ENCODE measurements at places on chromosomes 7 and 10. TPM values are rescaled to one million over a fixed set of nuclear protein-coding genes. Genes with fewer than 3 reads are reported as not detected.
A peak's percentile ranks its signal among the peaks of the same experiment; 100 is the strongest.

The FGFBP3 gene
- total RNA-seq, result 0.81 TPM

The TAS2R41 gene
- not detected for total RNA-seq

The SEPHS1 gene
- total RNA-seq, result 68.6 TPM

- H3K27me3 ChIP-seq, result no peaks in the 10 kb centered on the region
- H3K4me3 ChIP-seq, result no peak overlapping the region
- H3K4me1 ChIP-seq, result no peaks in the 10 kb centered on the region
- H3K36me3 ChIP-seq, result no peaks in the 10 kb centered on the region
Measured at GRCh38 chr10:121245754-121246153, 352.5 kb downstream of the FGFR2 start.

GRCh38 chr10:43317422-43317821 is 50.6 kb upstream of the RASGEF1A start:
- H3K36me3 ChIP-seq, result no peaks in the 10 kb centered on the region
- H3K27ac ChIP-seq, result no peak overlapping the region
- DNase-seq, result no peak
- H3K27me3 ChIP-seq, result no peaks in the 10 kb centered on the region

DNA sequence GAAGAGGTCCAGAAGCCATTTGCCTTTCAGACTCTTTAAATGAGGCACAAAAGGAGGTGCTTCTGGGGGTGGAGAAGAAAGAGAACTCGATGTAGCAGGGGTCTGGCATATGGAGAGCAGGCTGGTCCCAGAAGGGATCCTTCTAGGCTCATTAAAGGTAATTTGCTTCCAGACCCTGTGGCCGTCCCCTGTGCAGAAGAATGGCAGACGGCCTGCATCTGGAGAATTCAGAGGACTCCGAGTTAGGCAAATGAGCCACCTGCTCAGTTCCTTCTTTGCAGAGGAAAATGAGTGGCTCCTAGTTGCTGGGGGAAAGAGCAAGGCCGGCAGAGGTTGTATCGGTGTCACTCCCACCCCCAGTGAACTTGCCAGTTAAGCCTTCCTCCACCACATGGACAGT is 73.8 kb upstream of the FAM180A start:
- H3K4me3 ChIP-seq, result no peak overlapping the region
- H3K36me3 ChIP-seq, result no peaks in the 10 kb centered on the region
- H3K27ac ChIP-seq, result no peak overlapping the region
- H3K27me3 ChIP-seq, result no peaks in the 10 kb centered on the region

GRCh38 chr10:95730233-95730632 is 25.7 kb upstream of the ENTPD1 start:
- no peak for DNase-seq
- no peaks in the 10 kb centered on the region for H3K27me3 ChIP-seq
- H3K4me3 ChIP-seq, result no peak overlapping the region
- no peaks in the 10 kb centered on the region for H3K36me3 ChIP-seq

- no peak for DNase-seq
- H3K4me3 ChIP-seq, result no peak overlapping the region
- no peaks in the 10 kb centered on the region for H3K27me3 ChIP-seq
- H3K27ac ChIP-seq, result peak overlapping the region; percentile 5
Measured at GRCh38 chr10:15430969-15431771, 60.1 kb upstream of the FAM171A1 start.

DNA sequence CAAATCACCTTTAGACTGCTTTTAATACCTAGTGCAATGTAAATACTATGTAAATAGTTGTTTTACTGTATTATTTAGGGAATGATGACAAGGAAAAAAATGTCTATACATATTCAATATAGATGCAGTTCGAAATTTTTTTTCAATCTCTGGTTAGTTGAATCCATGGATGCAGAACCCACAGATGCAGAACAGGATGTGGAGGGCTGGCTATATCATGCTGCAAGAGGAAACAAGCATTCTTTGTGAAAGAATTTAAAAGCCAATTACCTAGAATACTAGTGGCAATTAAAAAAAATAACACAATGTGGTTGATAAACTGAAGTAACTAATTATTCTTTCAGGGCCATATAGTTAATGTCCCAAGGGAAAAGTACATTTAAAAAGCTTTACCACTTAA is 170.4 kb downstream of the ZNF438 start:
- no peaks in the 10 kb centered on the region for H3K36me3 ChIP-seq
- DNase-seq, result no peak
- no peaks in the 10 kb centered on the region for H3K27me3 ChIP-seq
- no peak overlapping the region for H3K27ac ChIP-seq
- no peak overlapping the region for H3K4me3 ChIP-seq

The NPSR1 gene
- not detected for total RNA-seq
